ENCODE measurements at places on chromosomes 12 and 14.

DNA sequence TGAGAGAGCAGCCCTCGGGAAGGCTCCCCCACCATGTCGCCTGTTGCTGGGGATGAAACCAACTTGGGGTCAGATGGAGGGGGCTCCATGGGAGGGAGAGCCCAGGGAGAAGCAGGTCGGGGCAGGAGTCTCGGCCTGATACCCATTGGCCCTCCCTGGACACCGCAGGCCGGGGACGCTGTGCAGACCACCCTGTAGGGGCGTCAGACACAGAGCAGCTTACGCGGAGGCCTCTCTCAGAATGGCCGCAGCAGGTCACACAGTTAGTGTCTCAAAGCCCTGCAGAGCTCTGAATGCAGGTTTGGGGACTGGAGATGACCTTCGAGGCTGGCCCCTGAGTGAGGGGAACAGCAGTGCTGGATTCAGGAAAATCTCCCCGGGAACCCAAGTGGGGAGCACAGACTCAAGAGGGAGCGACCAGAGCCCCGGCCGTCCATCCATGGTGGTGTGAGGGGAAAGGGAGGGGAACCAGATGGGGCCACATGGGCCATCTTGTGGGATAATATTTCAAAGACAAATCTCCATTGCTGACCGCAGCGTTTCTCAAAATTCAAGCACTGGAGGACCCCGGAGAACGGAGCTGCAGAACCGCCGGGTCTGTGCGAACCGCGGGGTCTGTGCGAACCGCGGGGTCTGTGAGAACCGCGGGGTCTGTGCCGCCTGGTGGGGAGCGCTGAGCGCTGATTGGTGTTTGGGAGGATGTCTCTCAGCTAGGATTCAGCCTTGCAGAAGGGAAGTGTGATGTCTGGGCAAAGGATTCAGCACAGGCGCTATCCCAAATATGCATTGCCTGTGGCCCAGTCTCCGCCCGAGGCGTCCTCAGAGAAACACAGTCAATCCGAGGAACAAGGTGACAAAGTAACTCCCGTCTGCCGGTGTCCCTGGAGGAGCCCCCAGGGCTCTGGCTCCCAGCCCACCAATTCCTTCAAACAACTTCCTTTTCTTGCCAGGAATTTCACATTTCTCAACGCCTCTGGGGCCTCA is 324.4 kb upstream of the RTL1 start:
- DNase-seq: no peak

DNA sequence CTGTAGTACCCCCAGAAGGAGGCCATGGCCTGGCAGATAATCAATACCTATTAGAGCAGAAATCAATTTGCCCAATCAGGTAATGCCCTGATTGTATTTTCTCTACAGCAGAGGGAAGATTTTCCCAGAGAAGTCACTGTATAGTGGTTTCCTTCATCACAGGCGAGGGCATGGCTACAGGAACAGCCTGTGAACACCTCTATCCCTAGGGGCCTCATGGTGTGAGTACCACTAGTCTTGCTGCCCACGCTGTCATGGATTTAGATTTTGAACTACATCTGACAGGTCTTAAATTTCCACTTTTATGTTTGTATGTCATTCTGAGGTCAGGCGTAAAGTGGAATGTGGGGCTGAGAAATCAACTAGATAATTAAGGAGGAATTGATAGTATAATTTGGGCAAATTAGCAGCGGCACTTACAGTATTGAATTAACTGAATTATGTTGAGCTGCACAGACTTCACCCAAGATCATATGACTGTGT is 42.4 kb upstream of the STXBP6 start:
- no peak for DNase-seq

- DNase-seq: no peak
These were observed 994 bp downstream of the PRORP start for GRCh38 chr14:35123388-35123703.

GRCh38 chr12:85639834-85640233 is 196.4 kb downstream of the RASSF9 start:
- DNase-seq: no peak

GRCh38 chr12:47852096-47852571 is 32.4 kb upstream of the HDAC7 start:
- DNase-seq: no peak

DNA sequence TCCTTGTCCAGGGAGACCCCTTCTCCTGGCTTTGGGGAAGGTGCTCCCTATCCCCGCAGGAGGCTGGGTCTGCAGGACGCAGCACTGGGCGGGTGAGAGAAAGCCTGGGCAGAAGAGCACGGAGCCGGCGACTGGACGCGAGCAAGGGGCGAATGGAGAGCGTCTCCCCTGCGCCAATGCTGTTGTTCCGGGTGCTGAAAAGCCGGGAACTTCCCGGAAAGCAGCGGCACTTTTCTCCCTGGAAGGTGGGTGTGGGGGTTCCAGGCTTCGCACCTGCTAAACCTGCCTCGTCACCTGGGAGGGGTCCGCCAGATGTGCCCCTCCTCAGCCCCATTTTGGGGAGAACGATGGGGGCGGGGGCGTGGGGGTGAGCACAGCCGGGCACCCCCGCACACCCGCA is 417.1 kb upstream of the TMTC1 start:
- no peak for DNase-seq

GRCh38 chr12:117227000-117227653 is 36.9 kb upstream of the FBXO21 start:
- DNase-seq: no peak

GRCh38 chr14:80872645-80873044 is 68.9 kb downstream of the CEP128 start:
- no peak for DNase-seq

DNA sequence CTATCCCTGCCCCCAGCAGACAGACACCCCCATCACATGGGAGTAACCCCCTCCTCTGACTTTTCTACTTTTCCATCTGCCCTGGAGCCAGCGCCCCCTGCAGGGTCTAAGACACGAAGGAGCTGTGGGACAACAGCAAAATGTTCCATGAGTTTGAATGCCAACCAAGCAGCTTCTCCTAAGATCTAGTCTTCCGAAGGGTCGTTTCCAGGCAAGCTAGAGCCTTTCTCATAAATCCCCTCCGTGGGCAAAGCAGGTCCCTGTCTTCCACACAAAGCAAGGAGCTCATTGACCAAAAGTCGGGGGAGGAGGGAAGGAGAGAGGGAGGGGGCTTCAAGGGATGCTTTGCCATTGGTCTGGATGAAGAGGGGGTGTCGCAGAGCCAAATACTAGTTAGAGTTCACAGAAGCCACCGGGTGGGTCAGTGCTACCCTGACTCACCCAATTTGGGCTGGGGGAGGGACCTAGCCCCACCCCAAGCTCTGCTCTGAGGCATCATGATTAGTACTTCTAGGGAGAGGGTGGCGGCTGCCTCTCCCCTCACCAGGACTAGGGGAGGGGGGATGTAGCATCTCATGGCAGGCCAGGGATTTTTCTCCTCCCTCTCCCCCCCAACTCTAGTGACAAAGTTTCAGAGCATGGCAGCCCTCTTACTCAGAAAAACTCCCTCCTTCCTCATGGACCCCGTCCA is 1.6 kb downstream of the MSI1 start:
- no peak for DNase-seq

GRCh38 chr12:44816446-44817017 is 59.6 kb downstream of the NELL2 start:
- DNase-seq: no peak

GRCh38 chr12:89251342-89252271 is 100.7 kb downstream of the DUSP6 start:
- no peak for DNase-seq

GRCh38 chr12:78240827-78241226 is 410.1 kb downstream of the NAV3 start:
- no peak for DNase-seq

- no peak for DNase-seq
These were observed 160.7 kb upstream of the RTL1 start for GRCh38 chr14:101064121-101064661.

DNA sequence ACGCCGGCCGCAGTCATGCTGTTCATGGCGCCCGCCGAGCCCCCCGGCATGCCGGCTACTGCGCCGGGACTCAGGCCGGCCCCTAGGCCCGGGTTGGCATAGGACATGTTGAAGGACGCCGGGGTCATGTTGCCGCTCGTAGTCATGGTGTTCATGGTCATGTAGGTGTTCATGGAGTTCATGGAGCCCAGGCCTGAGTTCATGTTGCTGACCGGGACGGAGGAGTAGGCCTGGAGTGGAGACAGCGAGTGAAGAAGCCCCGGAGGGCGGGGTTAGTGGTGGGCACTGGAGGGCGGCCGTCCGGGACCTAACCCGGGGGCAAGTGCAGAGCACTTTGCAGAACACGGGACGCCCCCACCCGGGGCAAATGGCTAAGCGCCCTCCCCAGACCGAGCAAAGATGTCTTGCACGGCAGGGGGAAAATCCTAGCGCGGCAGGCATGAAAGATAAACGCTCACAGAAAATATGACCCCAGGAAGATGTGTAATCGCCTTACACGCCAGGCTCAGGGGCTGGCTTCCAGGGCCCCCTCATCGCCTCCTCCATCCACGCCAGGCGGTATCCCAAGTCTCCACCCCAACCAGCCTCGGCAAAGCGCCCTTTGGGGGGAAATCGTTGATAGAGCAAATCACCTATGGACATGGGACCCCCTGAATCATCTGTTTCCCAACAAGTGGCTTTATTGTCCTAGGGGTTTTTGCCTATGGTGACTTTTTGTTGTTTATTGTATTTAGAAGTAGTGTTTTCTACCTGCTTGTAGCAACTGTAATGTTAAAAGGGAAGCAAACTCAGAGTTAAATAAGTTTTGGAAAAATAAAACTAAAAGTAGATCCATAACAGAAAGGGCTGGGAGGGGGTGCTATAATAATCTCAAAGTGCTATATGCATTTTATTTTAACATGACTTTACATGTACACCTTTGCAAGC is 2.3 kb downstream of the FOXA1 start:
- DNase-seq: no peak

- DNase-seq: no peak
These were observed 263.3 kb downstream of the RASSF9 start for GRCh38 chr12:85572956-85573355.
